ENCODE measurements at places on chromosomes 1 and 21.

DNA sequence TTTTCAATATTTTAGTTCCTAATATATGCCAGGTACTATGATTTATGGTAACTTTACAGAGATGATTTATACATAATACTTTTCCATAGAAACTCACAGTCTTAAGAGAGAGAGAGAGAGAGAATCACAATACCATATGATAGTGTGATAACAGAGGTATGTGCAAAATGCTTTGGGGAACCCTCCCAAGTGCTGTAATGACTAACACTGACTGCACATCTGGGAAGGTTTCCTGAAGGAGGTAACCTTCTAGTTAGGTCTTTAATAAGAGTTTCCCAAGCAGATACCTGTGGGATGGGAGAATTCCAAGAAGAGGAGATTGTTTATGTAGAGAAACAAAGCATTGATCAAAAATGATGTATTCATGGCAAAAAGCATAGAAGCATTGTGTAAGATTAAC is 34.6 kb upstream of the PIGC start:
- DNase-seq: no peak

DNA sequence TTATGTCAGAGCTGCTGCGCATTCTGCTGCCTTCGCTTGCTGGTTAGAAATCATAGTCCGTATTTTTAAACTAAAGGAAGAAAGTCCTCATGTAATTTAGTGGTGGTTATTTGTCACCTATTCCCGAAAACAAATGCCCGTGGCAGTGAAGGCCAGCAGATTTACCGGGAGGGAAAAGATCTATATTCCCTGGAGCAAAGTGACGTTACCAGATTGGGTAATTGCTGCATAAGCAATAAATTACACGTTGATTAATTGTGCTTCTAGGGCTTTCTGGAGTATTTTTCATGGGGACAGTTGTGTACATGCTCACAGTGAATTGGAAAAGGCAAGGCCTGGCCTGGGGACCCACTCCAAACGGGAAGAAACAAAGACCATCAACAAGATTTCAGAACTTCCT is 298.7 kb downstream of the NPHP4 start:
- DNase-seq: no peak

DNA sequence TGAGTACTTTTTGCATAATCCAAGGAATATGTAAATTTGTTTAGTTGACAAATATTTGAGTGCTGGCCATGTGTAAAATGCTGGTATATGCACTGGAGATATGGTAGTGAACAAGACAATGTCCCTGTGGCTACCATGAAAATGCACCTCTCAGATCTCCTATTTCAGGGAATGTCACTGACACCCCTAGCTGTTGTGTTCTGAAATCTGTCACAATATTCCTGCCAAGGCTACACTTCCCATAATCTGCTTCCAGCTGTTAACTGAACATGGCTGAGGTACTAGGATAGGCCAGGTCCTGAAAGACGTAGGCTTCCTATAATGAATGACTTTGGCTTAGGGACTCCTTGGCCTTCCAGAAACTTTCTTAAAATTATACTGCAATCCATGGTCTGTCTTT is 197.8 kb downstream of the ZNF648 start:
- DNase-seq: no peak

DNA sequence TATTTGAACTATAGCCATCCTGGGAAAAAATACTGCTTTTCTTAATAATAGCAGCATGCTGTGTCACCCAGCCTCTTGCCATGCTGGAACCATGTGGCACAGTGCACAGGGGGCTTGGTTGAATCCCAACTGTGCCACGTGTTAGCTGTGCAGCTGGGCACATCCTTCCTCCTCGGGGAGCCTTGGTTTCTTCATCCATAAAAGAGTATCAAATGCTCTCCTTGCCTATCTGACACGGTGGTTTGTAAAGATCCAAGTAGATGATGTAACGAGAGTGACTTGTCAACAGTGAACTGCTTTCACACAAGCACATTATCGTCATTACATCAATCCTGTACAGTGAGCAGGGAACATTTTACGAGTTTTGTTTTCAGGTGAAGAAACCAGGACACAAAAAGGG is 24.4 kb downstream of the VASH2 start:
- no peak for DNase-seq

- DNase-seq: no peak
Measured at GRCh38 chr1:38577385-38577784, 282.2 kb downstream of the RRAGC start.

- peak; percentile 48 for DNase-seq
Measured at GRCh38 chr1:51818487-51818886, 60.0 kb downstream of the NRDC start.

DNA sequence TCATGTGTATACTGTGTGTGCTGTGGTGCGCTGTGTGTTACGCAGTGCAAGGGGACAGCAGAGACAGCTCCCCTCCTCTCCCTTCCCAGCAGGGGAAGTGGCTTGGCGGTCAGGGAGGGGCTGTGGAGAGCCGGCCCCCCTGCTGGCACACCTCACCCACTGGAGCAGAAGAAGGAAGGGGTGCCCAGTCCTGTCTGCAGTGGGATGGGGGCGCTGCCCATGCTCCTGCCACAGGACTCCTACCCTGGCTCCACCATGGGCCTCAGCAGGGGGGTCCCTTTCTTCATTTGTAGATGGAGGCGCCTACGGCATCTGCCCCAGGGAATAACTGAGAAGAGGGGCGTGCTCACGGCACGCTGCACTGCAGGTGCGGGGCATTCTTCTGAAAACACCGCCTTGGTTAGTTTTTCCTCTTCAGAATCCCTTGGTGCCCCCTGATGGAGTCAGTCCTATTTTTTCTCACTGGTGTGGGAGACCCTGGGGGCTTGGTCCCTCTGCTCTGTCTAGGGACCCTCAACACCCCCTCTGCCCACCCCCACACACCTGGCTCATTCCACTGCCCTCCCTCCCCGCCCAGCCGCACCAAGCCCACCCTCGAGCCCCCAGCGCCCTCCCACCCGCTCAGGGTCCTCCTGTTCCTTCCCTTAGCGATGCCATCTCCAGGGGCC is 13.8 kb upstream of the LDLRAP1 start:
- no peak for DNase-seq

DNA sequence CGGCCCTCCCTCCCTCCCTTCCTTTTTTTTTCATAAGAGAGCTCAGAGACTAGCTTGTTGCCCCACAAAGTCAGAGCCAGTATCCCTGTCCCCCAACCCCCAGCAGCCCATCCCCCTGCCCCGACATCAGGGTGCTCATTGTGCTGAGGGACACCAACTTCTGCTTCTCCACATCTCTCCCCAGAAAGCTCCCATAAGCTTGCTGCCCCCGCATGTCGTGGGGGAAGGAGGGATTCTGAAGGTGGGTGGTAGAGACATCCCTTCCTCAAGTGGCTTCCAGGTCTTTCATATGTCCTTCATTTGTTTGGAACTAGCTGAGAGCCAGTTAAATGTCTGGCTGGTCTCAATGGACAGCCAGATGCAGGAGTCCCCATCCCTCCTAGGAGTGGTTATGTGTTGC is 41.2 kb downstream of the RHBG start:
- DNase-seq: no peak

GRCh38 chr1:76764638-76765454 is 102.4 kb upstream of the ST6GALNAC5 start:
- no peak for DNase-seq

DNA sequence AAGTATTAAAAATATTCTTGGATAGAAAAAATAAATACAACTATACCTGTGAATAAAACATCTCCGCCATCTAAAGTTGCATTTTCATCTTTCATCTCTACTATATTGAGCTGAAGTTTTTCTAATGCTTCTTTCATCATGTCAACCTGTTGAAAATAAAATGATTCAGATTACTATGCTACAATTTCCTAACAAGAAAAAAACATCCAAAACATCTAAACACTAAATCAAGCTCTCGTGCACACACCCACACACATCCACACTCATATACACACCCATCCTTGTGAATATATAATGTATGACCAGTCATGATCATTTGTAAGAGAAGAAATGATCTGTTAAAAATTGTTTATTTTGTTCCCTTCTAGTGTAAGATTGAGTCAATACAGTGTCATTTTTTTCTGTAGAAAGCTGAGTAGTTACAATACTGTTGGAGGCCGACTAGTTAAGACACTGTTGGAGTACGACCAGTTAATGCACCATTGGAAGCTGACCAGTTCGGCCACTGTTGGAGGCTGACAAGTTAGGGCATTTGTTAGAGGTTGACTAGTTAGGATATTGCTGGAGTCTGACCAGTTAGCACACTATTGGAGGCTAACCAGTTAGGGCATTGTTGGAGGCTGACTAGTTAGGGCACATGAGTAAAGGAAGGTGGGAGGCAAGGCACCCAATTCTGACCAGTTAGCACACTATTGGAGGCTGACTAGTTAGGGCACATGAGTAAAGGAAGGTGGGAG is 82.4 kb upstream of the BCL10 start:
- DNase-seq: no peak

DNA sequence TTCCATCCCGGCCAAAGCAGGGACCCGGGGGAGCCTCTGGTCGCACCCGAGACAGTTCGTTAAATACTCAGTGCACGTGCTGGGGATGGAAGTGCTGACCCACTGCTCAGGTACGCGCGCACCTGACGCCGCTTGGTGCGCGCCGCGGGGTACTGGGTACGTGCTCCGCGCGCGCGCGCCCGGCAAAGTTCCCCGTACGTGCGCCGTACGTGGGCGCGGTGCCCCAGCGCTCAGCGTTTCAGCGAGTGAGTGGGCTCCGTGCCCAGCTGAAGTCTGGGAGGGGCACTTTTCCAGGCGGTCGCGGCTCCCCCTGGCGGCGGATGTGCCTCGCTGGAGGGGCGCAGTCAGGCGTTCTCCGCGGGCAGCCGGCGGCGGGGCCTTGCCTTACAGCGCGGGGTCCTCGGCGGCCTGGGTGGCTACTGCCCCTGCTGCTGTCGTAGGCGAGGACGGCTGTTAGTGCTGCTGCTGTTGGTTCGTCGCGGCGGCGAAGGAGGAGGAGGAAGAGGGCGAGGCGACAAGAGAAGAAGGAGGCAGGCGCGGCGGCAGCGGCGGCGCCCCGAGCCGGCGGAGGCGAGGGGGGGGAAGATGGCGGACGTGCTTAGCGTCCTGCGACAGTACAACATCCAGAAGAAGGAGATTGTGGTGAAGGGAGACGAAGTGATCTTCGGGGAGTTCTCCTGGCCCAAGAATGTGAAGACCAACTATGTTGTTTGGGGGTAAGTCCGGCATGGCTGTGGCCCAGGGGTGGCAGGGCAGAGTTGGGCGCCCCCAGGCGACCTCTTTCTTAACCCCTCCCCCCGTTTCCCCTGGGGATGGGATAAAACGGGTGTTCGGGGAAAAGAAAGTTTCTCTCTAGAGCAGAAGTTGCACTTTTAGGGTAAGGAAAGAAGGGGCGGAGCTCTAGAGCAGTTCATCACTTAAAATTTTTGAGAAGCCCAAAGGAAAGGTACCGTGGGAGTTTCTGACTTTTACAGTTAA is at the start of gene CDC73:
TSS of gene CDC73 (plus strand) at position 416 of the 978 bp plus-strand sequence. CDS start at position 586, 170 bp downstream.
- peak; percentile 94 for DNase-seq

- peak; percentile 28 for DNase-seq
Measured at GRCh38 chr1:172662464-172663109, 3.7 kb downstream of the FASLG start.

- no peak for DNase-seq
Measured at GRCh38 chr1:159979257-159979656, 25.2 kb upstream of the SLAMF9 start.

DNA sequence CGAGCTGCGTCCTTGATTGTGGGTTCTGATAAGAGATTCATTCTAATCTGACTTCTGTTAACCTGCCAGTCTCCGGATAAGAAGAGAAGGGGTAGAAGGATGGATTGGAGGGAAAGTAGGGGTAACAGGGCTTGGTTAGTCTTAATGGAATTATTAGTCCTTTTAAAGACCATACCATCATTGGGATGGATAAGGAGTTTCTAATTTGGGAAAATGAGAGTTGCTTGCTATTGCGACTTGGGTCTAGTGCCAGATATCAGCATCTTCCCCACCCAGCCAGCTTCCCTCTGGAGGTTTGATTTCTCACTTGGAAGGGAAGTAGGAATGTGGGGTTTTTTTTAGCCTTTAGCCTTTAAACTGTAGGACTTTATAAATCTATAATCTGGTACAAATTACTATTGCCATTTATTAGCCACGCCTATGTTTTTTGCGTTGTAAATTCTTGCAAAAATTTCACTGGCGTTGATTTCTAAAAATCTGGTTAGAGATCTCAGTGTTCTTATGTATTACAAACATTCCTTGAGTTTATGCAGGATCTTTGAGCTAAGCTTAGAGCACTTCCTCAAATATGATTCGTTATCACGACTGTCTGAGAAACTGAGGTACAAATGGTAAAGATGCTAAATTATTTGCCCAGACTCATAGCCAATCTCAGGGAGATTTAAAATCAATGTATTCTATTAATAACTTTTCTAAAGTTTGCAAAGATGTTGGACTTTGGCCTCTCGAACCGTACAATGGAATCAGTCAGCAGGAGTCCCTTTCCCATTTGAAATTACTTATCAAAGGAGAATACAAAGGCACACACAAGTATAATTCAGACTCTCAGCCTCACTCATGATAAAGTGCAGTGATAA is 1.3 kb downstream of the FAM20B start:
- no peak for DNase-seq

- peak; percentile 45 for DNase-seq
Measured at GRCh38 chr1:215568299-215568692, 1.2 kb downstream of the KCTD3 start.

- peak; percentile 54 for DNase-seq
Measured at GRCh38 chr21:36028127-36029069, 31.9 kb downstream of the SETD4 start.

DNA sequence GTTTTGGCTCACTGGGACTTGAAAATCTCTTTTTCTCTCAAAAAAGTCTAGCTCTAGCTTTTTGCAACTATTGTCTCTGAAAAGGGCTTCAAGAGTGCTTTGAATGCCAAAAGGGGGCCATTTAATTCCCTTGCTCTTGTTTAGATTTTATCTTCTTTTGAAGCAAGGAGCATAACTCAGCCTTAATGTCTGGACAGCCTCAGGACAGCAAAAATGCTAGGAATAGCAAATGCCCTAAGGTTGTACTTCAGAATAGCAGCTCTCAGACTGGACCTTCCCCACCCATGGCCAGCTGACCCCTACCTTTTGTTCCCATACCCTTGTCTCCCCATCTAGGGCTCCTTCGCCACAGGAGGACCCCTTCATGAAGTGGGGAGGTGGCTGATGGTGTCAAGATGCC is 121.4 kb downstream of the KCNK1 start:
- no peak for DNase-seq

DNA sequence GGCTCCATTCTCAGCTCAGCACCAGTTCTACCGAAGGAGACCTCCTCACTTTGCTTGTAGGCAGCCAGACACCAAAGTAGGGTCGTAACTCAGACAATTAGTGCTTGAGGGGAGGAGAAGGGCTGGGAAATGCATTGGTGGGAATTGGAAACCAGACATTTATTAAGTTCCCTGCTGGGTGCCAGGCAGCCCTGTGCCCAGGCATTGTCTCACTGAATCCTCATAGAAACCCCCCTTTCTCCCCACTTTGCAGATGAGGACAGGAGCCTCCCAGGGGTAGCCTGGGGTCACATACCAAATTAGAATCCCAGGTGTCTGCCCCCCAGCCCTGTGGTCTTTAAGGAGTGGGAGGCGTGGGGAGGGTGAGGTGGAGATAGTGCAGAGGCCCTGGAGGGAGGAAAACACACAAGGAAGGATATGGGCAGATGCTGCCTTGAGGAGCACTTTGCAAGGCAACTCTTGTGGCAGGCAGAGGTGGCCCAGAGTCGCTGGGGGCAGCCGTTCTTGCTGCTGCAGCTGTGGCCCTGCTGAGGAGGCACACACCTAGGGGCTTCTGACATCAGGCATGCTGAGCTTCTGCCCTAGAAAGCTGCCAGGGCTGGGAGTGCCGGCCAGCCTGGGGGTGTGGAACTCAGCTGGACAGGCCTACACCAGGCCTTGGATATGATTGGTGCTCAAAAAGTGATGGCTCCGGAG is 29.4 kb downstream of the CDK18 start:
- no peak for DNase-seq

All from ACHN (cell line).